Upper lobe of right lung (tissue), 1 donor: ENCODE measurements at places on chromosomes 5 and 9. TPM values are rescaled to one million over a fixed set of nuclear protein-coding genes. Genes with fewer than 3 reads are reported as not detected.

DNA sequence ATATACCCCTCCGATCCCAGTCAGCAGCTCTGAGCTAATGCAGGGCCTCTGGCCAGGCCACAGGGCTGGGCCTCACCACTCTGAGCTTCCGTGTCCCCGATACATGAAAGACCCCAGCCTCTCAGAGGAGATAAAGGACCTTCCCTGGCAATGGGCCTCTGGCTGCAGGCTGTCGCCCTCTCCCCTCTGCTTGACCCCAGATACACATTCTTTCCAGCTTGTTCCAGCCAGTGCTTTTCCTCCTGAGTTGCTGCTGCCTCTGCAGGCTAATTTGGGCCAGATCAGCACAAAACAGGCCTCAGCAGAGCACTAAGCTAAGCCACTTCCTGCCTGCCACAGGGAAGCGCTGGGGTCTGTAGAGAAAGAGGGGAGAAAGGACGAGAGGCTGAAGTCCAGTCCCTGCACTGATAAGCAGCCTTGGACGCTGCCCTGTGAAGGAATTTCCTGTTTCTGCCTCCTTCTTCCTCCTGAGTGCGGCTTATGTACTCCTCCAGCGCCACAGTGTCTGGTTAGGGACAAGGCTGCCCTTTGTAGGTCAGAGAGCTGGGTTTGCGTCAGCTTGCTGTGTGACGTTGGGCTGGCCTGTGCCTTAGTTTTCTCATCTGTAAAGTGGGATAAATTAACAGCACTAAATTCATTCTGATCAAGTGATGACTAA lies 73.0 kb upstream of the IL17B start:
- DNase-seq, result peak; percentile 76

DNA sequence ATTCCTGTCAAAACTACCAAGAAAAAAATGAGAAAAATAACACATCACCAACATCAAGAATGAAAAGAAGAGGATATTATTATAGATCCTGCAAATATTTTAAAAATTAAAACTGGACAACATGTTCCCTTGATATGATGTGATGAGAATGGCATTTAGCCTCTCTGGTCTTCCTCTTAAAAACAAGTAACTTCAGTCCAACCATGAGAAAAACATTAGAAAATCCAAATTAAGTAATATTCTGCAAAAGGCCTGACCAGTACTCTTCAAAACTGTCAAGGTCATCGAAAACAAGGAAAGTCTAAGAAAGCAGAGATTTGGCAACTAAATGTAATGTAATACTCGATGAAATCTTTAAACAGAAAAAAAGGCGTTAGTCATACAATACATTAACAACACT lies 167.1 kb upstream of the SNX2 start:
- DNase-seq, result no peak

Gene OR1J2
- total RNA-seq, result not detected

Gene SCGB3A2
- total RNA-seq, result 186 TPM

DNA sequence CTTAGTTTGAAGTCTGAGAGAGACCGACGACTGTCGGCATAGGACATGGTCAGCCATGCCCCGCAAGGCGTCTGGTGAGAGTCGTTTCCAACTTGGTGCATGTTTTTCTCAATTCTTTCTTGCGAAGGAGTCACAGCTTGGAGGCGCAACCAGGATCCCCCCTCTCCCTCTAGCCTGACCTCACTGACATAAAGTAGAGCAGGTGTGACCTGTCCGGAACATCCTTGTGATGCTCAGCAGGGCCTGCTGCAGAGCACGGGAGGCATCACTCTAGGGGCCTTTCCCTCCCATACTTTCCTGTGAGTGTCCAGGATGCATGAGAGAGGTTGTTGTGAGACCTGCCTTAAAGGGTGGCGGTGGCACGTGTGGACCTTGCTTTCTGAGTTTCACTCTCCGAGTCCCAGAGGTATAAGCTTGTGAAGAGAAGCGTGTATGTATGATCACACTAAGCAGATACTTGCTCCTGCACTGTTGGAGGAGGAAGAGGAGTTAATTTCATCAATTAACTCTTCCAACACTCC lies 5.0 kb downstream of the TENT4A start:
- DNase-seq, result peak; percentile 40

DNA sequence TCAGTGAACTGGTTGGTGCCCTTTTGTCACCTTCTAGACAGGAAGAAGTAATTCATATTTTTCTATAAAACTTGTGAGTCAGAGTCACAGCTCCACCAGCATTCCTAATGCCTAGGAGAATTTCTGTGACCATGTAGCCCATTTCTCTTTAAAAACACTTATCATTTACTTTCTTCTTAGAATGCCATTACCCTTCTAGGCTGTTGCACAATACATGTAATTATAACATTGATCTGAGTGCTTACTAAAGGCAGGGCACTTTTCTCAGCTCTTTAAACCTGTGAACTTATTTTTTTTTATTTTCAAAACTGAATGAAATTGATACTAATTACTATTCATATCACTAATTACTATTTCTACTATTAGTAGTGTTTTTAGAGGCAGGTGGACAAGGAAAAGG lies 373.7 kb downstream of the TLE4 start:
- DNase-seq, result no peak
